ENCODE measurements at places on chromosomes 12 and 14. TPM values are rescaled to one million over a fixed set of nuclear protein-coding genes. Genes with fewer than 3 reads are reported as not detected.

The MYO1H gene
- 0.25 TPM for polyA plus RNA-seq

The LBHD2 gene
- polyA plus RNA-seq = not detected

The PYGL gene
- 39.4 TPM for polyA plus RNA-seq

The TRHDE gene
- 0.40 TPM for polyA plus RNA-seq

The STYK1 gene
- not detected for polyA plus RNA-seq

The RPGRIP1 gene
- 1.2 TPM for polyA plus RNA-seq

The BEST3 gene
- 85.5 TPM for polyA plus RNA-seq

The OASL gene
- polyA plus RNA-seq = 0.09 TPM

The IL22 gene
- polyA plus RNA-seq = not detected

The AQP6 gene
- 0.09 TPM for polyA plus RNA-seq

The CEP170B gene
- 1.8 TPM for polyA plus RNA-seq

The FAM90A1 gene
- 1.0 TPM for polyA plus RNA-seq
